ENCODE measurements at places on chromosomes 3 and 15.

- no peak for DNase-seq
Observed at GRCh38 chr3:172448661-172449465, 607 bp upstream of the GHSR start.

GRCh38 chr15:64681424-64682024, 93.9 kb downstream of the RBPMS2 start:
- no peak for DNase-seq

DNA sequence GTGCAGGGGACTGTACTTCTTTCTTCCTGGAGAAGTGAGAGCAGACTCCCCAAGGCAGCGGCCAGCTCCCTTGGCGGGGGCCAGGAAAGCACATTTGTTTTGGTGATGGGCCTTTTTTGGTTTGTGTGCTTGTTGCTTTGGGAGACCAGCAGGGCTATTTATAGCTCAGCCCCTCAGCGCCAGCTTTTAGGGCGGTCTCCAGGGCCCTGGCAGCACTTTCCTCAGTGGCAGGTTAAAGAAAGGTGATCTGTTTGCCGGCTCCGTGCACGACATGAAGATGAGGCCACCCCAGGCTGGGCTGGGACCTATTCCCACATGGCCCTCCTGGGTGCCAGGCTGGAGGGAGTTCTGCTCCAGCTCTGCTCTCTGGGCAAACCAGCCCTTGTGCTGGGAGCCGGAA, 21.8 kb downstream of the SLC6A11 start:
- DNase-seq: no peak

DNA sequence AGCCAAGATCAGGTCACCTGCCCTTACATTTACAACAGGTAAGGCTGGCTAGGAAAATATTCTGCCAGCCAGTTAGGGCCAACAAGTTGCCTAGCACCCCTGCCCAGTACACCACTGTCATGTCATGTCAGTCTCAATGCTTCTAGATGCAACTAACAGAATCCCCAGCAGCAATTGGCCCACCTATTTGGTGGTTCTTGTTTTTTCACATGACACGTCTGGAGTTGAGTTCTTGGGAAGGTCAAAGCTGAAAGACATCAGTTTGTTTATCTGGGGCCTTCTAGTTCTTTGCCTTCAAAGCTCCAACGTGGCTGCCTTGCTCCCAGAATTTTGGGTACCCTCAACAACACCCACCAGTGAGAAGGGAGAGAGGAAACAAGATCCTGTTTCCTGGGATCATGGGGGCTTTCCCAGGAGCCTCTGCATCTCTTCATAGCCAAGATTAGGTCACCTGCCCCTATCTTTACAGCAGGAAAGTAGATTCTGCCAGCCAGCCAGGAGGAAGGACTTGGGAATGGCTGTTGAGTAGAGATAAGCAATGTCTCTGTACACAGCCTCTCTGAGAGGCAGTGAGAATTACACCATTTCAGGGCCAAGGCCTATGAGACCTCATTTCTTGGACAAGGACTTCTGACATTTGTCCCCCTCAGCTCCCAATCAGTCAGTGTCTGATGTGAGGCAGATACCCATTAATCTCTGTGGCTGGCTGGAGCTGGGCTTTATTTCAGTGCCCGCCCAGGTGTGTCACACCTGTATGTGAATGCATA, 8.6 kb downstream of the GPX1 start:
- no peak for DNase-seq

- DNase-seq: no peak
Observed at GRCh38 chr15:59998950-59999611, 5.0 kb upstream of the FOXB1 start.

DNA sequence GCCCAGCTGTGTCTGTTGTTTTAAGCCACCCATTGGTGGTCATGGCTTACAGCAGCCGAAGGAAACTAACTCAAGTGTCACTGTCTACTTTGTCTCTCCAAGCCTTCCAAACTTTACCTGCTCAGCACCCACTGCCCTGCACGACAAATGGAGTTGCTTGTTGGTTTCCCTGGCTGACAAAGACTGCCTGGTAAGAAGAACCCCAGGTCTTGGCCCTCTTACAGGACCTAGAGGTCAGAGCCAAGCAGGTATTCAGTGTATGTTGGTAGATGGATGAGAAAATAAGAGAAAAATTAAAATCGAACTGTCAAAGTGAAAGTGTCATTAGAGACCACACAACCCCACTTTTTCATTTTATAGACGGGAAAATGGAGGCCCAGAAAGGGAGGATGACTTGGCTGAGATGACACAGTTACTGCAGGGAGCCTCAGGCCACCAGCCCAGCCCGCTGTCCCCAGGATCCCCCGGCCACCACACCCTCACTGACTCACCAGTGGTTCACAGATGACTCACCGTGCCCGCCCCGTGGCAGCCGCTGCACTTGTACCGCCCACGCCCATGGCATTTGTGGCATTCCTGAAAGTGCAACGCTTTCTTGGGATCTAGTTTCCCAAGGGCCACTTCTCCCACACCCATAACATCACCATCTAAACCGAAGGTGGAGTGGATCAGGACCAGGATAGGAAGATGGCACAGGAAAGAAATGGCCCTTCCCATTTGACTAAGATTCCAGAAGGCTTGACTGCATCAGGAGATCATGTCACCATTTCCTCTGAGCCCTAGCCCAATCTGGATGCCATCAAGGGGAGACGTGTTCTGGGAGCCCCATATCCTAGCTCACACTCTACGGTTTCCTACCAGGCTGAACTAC, 15.2 kb downstream of the SSUH2 start:
- peak; percentile 45 for DNase-seq

DNA sequence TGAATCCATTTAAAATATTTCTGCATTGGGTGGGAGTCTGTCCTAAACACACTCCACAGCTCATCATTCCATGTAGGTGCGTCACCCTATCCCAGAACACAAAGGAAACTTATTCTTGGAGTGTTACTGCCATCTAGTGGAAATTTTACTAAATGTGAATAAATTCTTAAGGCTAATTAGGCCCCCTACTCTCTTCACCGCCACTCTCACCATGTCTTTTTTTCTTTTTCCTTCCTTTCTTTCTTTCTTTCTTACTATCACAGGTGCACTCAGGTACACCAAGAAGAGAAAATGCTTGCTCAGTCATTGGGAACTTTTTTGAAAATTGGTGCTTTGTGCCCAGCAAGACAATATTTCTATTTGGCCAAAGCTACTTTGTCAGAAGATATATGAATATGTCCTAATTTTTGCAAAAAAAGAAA, 26.4 kb upstream of the ATP8B4 start:
- no peak for DNase-seq

DNA sequence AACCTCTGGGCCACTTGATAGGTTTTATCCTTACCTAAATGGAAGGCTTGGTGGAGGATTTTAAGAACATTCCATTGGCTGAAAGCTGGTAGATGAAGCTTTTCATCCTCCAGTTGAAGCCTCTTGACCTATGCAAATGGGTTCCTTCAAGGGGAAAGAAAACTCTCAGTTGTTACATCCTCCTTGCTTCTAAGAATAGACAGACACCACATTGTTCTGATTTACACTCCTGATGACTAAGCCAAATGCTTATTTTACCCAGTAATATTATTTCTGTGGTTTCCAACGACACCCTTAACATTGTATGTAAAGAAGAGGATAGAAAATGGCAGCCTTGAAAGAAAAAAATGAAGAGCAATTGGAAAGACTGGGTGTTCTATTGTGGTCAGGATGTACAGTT, 480.5 kb downstream of the OTOL1 start:
- no peak for DNase-seq

GRCh38 chr15:52734329-52734728, 55.1 kb upstream of the ATOSA start:
- no peak for DNase-seq

GRCh38 chr3:43246976-43247375, 39.4 kb upstream of the SNRK start:
- DNase-seq: no peak

DNA sequence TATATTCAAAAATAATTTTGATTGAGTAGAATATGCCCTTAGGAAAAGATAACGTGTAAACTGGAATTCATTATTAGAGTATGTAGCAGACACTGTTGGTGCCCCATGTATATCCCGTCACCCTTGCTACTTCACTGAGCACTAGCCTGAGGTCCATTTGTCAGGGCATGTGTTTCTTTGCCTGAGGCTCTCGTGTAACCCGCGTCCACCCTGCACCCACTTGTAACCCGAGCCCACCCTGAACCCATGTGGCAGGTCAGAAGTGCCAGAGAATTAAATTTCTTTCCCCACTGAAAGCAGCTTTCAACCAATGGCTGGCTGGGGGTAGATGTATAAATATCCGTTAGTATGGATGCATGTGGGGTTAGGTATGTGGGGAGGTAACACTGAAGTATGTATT, 474.2 kb upstream of the ZNF385D start:
- no peak for DNase-seq

All from dorsolateral prefrontal cortex (tissue), 122 donors.